ENCODE measurements at places on chromosomes 4 and X.

DNA sequence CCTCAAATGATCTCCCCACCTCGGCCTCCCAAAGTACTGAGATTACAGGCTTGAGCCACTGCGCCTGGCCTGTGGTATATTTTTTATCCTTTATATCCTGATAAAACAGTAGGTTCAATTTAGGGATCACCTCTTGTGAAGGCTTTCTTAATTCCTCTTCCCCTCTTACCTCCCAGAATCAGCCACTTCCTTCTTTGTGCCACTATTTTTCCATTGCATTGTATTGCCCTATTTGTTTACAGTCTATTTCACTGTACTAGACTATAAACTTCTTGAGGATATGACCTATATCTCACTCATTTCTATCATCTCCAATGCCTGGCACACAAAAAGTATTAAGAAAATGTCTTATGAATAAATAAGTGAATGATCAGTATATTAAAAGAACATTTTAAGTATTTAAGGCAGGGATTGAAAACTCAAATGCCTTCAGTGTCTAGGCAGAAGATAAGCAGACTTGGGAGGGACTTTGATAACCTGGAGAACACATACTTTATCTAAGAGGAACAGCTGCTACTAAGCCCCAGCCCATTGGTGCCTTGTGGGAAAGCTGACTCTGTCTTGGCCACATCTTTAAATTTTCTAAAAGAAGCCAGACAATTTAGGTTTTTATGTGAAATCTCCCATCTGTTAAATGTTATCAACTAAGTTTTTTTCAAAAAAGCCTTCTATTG is 82.3 kb upstream of the OGT start:
- no peak for DNase-seq

DNA sequence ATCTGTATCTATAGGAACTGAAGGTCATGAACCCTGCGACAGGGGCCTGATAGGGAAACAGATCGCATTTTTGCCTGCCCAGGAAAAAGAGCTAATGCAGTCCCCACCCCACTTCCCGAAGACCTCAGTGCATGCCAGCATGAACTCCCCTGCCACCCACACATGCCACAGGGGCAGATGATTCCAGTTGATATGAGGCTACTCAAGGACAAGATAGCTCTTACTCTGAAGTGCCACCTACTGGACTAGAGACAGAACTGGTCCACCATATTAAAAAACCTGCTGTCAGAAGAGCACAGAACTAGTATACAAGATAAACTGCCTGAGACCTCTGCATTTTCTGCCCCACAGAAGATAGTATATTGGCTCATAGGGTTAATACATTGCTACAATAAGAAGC is 68.0 kb downstream of the YIPF7 start:
- DNase-seq, result no peak

DNA sequence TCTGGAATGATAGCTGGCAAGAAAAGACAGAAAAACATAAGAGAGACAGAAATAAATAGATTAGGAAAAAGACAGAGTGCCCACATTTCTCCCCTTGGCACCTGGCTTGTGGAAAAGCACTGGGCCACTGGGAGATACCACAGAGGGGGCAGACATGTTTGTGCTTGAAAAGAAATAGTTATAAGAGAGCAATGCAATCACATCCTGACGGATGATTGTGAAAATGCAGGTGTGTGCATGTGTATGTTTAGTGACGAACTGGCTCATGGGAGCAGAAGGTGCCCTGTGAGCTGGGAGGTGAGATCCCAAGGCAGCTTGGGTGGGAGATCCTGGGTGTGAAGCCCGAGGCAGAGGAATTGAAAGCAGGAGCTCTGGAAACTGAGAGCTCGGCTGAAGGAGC is 617.9 kb downstream of the BCOR start:
- no peak for DNase-seq

DNA sequence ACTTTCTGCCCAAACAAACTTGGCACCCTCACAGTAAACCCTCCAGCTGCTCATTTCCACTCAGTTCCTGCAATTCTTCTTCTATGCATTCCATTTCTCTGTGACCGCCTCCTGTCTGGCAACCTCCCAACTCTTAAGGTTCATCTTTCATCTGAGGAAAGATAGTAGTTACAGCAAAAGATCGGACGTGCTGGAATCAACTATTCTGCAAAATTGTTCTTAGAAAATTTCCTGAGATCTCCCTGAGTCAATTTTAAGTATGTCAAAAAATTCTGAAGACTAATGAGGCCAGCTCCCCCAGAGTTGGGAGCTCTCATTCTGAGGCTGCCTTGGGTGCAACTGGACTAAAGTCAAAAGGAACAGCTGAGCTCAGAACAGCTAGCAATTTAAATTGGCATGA is 1026.0 kb downstream of the ADGRL3 start:
- no peak for DNase-seq

GRCh38 chr4:26069218-26069617 is 155.2 kb downstream of the SMIM20 start:
- peak; percentile 5 for DNase-seq

- no peak for DNase-seq
Measured at GRCh38 chr4:961351-962230, 11.8 kb downstream of the DGKQ start.

- no peak for DNase-seq
Measured at GRCh38 chr4:105496899-105497298, 23.0 kb upstream of the PPA2 start.

- no peak for DNase-seq
Measured at GRCh38 chrX:102650903-102651241, 411 bp upstream of the GPRASP1 start.

- no peak for DNase-seq
Measured at GRCh38 chr4:39682138-39682537, 15.8 kb upstream of the UBE2K start.

Data from NCI-H2029 treated with DMSO at 0.1 percent for 48 hours (cell line).